H1 (cell line): ENCODE measurements at places on chromosomes 12 and 14.

DNA sequence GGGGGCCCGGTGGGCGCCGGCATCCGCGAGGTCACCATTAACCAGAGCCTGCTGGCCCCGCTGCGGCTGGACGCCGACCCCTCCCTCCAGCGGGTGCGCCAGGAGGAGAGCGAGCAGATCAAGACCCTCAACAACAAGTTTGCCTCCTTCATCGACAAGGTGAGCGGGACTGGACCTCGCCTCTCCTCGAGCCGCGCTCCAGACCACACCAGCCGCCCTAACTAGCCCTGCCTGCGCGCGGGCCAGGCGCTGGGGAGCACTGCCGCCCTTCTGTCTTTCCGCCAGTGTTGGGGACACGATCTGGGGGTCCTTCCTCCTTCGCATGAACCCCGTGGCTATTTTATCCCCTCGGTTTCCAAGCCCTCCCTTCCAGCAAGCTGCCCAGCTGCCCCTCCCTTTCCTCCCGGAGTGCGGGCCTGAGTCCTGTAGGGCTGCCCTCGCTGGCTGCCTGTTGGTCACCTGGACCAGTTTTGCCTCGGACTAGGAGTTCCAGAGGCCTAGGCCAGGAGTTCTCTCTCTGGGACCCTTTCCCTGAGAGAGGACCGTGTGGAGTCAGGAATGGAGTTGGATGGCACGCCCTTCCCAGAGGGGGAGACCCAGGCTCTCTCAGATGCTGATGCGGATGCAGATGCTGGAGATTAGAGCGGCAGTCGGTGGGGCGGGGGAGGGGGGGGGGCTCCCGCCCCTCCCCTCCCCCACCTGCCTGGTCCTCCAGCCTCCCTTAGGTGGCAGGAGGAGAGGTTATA, 592 bp downstream of the KRT7 start:
- DNase-seq: peak; percentile 70

GRCh38 chr12:128353301-128353700, 86.3 kb downstream of the TMEM132C start:
- no peak for DNase-seq

DNA sequence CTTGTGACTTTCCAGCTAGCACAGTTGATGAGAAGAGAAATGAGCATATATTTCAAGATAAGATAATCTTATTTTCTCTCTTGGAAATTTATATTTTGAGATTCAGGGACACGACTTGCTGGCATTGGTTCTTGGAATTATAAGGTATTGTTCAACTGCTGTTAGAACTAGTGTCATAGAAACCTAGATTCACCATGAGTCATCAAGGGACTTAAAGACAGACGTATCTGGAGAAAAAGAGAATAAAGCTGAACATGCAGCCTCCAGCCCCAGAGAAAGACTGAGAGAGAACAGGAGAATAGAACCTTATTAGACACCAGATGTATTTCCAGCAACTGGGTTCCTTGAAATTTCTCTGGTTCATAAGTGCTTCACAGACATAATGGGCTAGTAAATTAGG, 194.4 kb upstream of the PPFIA2 start:
- DNase-seq: no peak

DNA sequence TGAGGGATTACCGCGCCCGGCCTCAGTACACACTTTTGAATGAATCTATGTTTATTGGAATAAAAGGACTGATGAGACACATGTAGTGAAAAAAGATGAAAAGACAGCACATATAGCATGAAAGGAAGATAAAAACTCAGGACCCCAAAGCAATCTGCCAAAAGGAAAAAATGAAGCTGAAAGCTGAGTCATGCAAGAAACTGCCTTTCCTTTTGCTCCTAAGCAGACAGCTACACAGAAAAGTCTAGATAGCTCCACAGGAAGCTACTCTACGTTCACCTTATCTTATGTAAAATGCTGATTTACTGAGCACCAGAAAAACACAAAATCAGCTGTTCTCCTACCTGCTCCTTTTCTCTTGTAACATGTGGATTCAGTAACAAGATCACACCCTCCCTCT, 128.4 kb downstream of the NTF3 start:
- no peak for DNase-seq

- DNase-seq: no peak
These were observed 71.1 kb upstream of the PLEKHA5 start for GRCh38 chr12:19058235-19059021.
